Nucleus accumbens (tissue), 56 donors: ENCODE measurements at places on chromosomes 3 and 15.

DNA sequence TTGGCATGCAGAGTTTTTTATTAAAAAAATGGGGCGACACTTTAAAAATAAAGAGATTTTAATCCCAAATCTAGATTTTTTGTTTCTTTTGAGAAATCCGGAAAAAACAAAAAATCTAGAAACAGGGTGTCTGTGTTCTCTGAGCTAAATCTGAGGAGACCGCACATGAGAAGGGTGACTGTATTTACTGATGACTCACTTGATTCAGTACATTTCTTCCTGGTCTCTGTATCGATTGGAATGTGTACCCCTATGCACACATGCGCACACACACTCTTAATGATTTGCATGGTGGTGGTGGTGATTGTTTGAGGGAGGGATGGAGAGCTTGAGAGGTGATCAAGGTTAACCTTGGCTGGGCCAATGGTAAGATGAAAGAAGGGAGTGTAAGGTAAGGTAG lies 443.1 kb upstream of the THRB start:
- DNase-seq = no peak

DNA sequence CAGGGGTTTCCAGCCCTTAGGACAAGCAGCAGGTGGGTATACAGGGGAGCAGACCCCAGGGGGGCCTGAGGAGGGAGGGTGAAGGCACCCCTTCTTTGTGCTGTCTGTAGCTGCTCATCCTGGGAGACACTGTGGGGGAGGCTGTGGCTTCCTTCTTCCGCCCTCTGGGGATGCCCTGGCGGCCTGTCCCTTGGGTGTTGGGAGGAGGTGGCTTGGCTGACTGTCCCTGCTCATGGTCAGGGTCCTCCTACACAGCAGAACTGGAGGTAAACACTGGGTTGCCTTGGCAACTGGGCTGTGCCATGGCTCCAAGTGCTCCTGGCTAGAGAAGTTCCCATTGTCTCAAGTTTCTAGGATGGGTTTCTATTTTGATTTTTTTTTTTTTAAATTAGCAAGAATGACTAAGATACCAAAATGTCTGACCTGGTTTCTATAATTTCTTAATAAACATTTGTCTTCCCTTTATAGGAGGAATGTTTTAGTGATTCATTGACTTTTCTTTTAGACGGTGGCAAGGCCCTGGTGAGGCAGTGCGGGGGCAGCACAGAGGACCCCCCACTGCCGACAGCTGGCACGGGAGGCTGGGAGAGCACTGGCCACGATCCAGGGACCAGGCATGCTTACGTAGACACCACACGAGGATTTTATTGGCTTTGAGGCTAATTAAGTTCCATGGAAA lies 12.4 kb downstream of the KLF13 start:
- peak; percentile 49 for DNase-seq

GRCh38 chr3:41684797-41685735 lies 276.8 kb downstream of the ULK4 start:
- no peak for DNase-seq

DNA sequence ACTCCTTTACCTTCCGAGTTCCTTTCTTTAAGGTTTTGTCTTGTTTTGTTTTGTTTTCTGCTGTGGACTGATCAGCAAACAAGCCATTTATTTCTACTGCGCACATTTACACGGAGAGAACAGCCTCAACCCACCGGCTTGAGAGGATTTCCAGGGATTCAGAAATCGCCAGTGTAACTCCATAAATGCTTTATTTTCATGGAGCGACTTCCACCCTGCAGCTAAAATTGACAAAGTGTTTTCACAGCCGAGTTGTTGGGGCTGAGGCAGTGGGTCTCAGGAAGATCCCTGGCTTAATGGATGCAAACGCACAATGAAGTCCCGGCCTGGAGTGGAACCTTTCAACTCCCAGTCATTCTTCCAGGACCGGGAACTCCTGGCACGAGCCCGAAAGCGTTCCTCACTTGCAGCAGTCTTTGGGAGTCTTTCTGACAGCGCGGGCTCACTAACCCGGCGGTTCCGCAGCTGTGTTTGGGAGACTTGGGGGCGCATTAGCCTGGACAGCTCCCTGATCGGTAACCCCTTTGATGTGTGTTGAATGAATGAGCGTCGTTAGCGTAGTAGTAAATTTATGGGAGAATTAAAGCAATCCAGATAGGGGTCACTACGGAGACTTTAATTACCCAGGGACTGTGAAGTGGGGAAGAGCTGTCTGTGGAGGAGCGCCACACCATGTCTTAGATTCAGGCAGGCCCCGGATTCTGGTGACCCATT lies 785 bp upstream of the MYRIP start:
- DNase-seq = no peak

DNA sequence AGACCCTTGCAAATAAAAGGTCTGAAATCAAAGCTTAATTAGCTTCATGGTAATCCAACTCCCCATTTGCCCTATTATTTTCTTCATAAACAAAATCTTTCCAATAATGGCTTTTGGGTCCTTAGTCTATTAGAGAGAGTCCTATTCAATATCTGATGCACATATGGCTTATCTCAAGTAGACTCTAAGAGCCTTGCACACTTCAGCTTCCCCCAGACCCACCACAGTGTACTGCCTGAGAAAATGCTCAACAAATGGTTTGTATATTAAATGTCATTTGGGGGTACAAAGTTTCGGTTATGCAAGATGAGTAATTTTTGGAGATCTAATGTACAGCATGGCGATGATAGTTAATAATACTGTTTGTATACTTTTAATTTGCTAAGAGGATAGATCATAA lies 28.9 kb downstream of the FSTL1 start:
- DNase-seq = no peak

GRCh38 chr3:156918746-156919145 lies 92.6 kb downstream of the LEKR1 start:
- DNase-seq = no peak

DNA sequence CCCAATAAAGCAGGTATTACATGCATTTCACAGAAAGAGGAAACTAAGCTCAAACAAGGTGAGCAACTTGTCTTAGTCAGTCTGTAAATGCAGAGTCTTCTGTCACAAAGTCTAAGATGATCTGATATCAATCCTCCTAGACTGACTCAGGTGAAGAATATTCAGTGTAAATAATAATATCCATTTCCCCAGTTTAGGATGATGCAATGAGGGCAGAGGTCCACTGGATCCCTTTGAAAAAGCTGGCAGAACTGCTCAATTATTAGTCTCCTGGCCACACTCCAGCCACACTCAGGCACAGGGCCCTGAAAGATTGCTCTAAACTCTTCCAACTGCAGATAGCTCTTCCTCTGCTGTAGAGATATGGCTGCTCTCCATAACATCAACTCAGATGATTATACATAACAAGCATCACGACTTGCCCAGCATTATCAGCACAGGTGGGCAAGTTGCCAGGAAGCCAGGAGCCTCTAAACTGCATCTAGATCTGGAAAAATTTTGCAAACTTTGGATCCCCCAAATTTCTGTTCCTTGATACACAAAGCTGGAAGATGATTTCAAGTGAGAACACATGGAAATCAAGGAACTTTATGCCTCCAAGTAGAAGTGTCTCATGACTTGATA lies 129.8 kb upstream of the CPNE4 start:
- DNase-seq = no peak

DNA sequence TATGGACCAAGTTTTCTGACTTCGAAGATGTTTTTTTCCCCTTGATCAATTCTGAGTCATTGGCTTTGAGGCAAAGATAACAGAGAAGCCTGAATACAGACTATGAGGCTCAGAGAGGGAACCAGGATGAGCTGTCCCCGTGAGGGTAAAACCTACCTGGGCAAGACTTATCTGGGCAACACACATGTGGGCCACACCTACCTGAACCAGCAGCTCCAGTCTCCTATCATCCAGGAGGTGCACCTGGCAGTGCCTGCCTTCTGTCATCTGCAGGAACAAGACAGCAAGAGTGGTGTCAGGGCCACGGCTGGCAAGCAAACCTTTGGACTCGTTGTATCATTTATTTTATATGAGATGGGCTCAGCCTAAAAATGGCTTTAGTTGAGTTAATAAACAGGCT lies 72.6 kb downstream of the FRMD4B start:
- no peak for DNase-seq

GRCh38 chr3:45060165-45060892 lies 34.2 kb downstream of the CLEC3B start:
- DNase-seq = no peak

- no peak for DNase-seq
These were observed 162.8 kb downstream of the EPHA3 start for GRCh38 chr3:89270201-89270600.
